ENCODE measurements at places on chromosomes 4 and X.

- DNase-seq: no peak
These were observed 144.0 kb upstream of the PJA1 start for GRCh38 chrX:69309074-69309792.

GRCh38 chr4:128141866-128142265 lies 80.8 kb downstream of the LARP1B start:
- no peak for DNase-seq

- no peak for DNase-seq
These were observed 164.7 kb downstream of the DCLK2 start for GRCh38 chr4:150242820-150243458.

GRCh38 chr4:100450449-100450848 lies 67.4 kb downstream of the EMCN start:
- DNase-seq: no peak

- DNase-seq: no peak
These were observed 30.8 kb upstream of the CCDC160 start for GRCh38 chrX:134206221-134206620.
